CD4-positive, alpha-beta T cell treated with Interferon alpha-2 for 1 hour (primary cell): ENCODE measurements at places on chromosomes 6 and 20.
A peak's percentile ranks its signal among the peaks of the same experiment; 100 is the strongest.

GRCh38 chr20:17394411-17394810 lies 136.8 kb downstream of the BFSP1 start:
- no peak for DNase-seq

GRCh38 chr20:48313324-48313723 lies 514.5 kb downstream of the PREX1 start:
- no peak for DNase-seq

GRCh38 chr6:150902142-150902776 lies 36.8 kb downstream of the MTHFD1L start:
- no peak for DNase-seq

DNA sequence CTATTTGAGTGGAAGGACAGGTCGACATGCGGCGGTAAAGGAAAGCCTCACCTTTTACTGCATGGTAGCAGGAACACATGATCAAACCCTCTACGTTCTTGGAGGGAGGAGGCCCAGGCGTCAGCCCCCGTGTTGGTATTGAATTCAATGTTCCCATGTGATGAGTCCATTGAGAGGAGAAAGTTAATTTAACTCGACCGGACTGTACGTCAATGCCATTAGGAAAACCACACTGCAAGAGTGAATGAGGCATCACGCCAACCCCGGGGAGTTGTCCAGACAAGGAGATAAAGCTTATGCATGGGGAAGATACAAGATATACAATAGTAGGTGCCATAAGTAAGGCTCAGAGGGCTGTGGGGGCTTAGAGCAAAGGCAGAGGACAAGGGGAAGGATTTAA lies 213.9 kb upstream of the ECI2 start:
- no peak for DNase-seq

- DNase-seq = no peak
Observed at GRCh38 chr6:107421696-107422256, 37.6 kb downstream of the PDSS2 start.

GRCh38 chr20:51172558-51173428 lies 149.9 kb upstream of the KCNG1 start:
- no peak for DNase-seq

DNA sequence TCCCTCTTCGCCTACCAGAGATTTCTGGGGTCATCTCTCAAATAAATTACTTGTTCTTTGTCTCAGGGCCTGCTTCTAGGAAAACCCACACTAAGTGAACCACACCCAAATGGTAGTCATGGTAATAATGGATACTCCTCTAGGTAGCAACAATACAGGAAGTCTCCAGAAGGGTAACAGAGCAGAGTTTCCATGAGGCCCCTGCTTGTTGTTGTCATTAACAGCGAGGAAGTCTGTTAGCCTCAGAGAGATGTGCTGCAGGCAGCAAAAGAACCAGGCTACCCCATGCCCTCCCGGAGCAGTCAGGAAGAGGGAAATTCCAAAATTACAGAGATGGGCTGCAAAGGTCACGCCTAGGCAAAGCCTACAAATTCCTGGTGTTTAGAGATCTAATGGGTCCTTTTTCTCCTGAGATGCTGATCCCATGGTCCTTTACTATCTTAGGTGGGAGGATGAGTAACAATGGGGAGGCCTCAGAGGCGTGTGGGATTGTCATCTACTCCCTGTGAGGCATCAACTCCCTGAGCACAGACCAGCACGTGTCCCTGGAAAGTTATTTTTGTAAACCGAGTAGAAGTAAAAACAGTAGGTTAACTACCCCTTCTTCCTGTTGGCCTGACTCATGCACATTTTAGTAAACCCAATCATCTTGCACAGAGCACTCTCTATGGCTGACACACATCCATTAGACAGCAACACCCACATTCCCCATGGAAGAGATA lies 10.1 kb downstream of the ISM1 start:
- peak; percentile 86 for DNase-seq

GRCh38 chr20:37192137-37192854 lies 12.9 kb upstream of the MROH8 start:
- DNase-seq = peak; percentile 66

DNA sequence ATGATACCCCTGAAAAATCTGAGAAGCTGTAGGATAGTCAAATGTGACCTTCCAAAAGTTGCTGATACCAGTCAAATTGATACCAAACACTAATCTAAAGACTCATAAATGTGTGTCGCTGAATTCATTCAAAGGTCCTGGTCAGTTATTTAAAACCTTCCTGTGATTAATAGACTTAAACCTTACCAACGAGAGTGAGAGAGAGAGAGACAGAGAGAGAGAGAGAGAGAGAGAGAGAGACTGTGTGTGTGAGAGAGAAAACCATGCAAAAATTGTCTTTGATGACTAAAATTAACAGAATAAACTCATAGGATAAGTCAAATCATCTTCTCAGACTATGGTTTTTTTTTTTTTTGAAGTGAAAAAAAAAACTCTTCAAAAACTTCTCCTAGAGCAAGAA lies 370.9 kb upstream of the HS3ST5 start:
- no peak for DNase-seq

- DNase-seq = no peak
Observed at GRCh38 chr6:57130661-57131177, 40.7 kb downstream of the ZNF451 start.

DNA sequence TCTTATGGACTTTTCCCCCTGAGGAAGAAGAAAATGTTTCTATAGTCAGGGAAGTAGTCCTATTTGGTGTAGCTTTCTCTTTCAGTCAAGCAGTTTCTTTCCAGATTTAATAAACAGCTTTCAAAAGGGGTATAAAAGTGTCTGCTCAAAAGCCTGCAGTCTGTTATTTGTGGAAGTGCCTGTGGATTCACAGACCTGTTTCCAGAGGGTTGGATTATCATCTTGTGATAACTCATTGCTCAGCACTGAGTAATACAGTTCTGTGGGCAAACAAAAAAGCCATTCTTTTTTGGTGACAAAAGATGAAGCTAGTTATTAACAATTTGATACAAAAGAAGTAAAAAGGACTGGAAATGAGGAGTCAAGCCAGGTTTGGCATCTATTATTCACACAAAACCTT lies 358.2 kb upstream of the ID4 start:
- no peak for DNase-seq

- DNase-seq = no peak
Observed at GRCh38 chr6:123913863-123914262, 110.2 kb downstream of the NKAIN2 start.

DNA sequence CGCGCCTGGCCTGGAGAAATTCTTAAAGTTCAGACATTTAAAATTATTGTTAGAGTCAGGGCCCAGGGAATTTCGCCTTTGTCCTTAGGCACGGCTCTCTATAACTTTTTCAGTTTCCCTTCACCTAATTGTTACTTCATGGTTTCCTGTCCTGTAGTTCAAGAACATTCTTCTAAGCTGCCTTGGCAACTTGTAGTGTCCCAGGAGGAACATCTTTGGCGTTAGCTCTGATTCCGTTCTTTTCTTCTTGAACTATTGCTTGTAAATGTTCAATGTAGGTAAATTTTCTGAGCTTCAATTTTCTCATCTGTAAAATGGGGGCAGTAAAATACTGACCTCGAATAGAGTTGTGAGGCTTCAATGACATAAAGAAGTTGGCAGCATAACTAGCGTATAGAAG lies 41.8 kb downstream of the TIAM2 start:
- DNase-seq = no peak

DNA sequence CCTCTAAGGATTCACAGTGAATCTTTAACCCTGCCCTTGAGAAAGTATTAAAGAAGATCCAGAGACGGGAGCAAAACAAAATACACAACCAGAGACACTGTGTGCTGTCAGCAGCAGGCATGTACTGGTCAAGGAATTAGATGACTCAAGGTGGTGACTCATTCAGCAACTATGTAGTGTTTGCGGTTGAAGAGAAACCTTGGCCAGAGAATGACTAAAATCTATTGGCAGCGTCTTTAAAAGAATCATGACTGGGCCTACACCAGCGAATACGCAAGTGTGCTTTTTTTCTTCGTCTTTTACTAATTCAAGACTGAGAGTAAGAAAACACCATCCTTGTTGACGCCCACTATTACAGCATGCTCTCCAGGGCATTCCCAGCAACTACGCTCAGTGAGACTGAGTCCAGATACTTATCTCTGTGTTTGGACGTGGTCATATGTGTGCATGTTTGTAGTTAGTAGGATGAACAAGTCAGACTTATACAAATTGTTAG lies 72.4 kb upstream of the BACH2 start:
- DNase-seq = peak; percentile 17

- no peak for DNase-seq
Observed at GRCh38 chr20:45440891-45441685, 25.1 kb downstream of the PIGT start.

DNA sequence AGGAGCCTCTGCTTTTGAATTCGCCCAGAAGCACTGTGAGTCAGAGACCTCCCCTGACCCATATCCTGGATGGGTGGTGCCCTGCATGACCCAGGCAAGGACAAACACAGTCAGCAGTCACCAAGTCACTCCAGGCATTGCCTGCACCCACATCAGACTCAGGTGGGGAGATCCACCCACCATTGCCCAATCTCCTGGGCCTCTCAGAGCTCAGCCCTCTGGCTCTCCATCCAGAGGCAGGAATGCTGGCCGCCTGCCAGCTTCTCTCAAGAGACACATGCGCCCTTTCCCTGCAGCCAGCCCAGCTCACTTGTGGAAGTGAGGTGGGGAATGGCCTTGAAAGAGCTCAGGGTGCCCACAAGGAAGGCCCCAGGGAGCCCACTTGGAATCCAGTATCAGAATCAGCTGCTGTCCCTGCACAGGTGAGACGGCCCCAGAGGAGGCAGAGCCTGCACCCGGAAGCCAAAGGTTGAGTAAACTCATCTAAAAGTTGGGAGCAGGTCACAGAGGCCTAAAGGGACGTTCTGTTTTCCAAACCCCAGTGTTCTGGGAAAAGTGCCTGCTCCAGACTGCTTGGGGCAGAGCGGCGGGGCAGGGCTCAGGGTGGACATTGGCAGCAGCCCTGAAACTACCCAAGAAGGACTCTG lies 129.8 kb downstream of the PREX1 start:
- no peak for DNase-seq

- no peak for DNase-seq
Observed at GRCh38 chr6:11392778-11393507, 144.6 kb upstream of the TMEM170B start.

DNA sequence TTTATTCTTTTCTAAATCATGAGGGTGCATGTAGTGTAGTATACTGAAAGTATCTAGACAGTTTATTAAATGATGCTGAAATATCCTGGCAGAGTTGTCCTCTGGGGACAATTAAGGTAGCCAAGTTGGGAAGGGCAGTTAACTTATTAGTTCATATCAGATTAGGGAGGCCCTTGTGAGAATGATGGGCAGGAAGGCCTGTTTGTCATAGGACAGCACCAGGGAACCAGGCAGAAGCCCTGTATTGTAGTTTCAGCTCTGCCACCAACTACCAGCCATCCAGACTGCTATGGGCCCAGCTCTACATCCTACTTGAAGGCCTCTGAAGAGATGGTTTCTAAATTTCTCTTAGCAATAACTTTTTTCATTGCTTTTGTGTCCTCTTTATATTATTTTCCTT lies 4.0 kb downstream of the MYLIP start:
- no peak for DNase-seq

- no peak for DNase-seq
Observed at GRCh38 chr20:46936415-46937156, 41.9 kb downstream of the EYA2 start.

GRCh38 chr6:123533862-123534648 lies 102.7 kb downstream of the TRDN start:
- no peak for DNase-seq

DNA sequence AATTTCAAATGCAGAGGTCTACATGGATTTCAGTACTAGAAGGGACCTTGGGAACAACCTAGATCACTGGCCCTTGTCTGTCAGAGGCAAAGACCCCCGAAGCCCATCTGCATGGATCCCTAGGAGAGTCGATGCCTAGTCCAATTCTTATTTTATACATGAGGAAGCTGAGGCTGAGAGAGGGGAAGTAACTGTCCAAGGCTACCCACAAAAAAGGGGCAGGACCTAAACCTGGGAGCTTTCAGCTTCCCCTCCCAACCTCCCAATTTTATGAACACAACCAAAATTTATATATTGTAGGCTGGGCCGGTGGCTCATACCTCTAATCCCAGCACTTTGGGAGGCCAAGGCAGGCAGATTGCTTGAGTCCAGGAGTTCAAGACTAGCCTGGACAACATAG lies 73.2 kb downstream of the TRERF1 start:
- DNase-seq = no peak

GRCh38 chr6:105578179-105578707 lies 175.4 kb upstream of the PREP start:
- no peak for DNase-seq

DNA sequence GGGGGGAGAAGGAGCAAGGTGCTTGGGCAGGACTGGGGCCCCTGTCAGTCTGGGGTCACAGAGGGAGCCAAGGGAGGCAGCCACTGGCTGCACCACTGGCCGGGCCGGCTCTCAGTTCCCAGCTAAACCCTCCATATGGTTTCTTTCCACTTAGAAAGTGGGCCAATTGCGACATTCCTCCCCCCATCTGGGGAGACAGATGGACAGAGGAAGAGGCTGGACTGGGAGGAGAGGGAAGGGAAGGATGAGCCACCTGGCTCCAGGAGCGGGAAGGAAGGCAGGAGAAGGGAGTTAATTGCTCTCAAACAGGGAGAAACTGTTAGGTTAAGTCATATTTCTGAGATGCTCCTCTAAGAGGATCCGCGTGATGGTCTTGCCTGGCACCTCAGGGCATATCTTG lies 82.2 kb downstream of the GRM4 start:
- DNase-seq = no peak

DNA sequence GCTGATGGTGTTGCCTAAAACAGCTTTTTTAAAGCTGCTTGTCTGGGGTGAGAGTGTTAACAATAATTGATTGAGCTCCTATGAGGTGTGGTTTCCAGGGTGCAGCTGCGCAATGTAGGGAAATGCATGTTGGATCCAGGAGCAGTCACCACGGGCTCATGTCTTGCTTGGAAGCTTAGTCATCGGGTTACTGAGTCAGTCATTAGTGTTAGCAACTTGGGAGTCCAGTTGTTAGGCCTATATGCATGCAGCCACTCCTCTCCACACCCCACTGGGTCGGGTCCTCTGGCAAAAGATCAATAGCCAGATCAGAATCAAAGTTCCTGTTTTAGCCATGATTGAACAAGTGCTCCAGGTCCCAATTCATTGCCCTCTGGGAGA lies 271.7 kb upstream of the CHD6 start:
- no peak for DNase-seq

- DNase-seq = no peak
Observed at GRCh38 chr6:155755452-155755851, 299.8 kb upstream of the NOX3 start.

DNA sequence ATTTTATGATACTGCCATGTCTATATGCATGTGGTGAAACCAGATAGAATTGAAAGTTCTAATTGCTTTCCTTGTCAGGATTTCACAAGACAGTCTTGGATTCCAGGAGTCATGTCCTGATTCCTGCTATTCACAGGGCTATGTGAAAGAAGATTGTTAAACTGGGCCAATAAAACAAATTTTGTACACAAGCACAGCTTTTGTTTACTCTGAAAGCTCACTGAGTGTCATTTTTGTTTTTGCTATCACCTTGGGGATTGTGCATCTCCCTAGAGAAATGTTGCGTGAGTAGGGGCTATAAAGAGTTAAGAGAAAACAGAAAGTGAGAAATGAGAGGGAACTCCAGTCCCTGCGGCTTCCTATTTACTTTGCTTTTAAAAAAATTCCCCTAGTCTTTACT lies 627.5 kb downstream of the PKHD1 start:
- DNase-seq = no peak
